ENCODE measurements at places on chromosomes 1 and 21.

DNA sequence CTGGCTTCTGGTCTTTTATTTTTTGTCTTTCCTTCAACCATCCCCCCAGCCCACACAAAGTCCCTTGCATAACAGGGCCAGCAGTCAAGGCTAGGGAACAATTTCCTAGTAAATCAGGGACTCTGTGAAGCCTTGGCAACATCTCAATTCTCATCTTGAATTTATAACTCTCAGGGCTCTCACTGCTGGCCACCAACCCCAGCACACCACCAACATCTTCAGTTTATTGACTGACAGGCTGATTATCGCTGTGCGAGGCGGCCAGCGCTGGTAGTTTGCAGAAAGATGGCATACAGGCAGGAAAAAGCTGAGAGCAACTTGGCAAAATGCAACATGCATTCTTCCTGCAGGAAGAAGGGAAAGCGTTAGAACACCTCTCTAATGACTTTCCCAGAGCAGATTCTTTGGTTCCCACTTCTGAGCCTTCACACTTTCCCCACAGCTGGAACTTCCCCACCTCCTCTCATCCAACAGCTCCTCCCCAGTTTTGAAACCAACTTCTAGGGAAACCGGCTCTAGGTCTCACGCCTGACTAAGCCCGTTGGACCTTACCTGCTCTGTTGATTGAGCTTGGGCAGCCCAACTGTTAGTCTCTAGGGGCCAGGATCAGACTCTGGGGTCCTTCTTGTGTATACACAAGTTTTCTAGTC, 26.3 kb upstream of the CSF1 start:
- H3K4me1 ChIP-seq: peaks cover 8% of the 10 kb centered on the region
- H3K36me3 ChIP-seq: no peaks in the 10 kb centered on the region
- no peak overlapping the region for H3K27ac ChIP-seq

GRCh38 chr1:192357924-192358323, 41.1 kb downstream of the RGS21 start:
- no peaks in the 10 kb centered on the region for H3K4me1 ChIP-seq
- DNase-seq: no peak
- H3K4me3 ChIP-seq: no peak overlapping the region

GRCh38 chr1:31902510-31902860, 35.7 kb downstream of the PTP4A2 start:
- no peak for DNase-seq
- H3K4me3 ChIP-seq: no peak overlapping the region
- H3K36me3 ChIP-seq: peaks cover 35% of the 10 kb centered on the region
- H3K27me3 ChIP-seq: no peaks in the 10 kb centered on the region

DNA sequence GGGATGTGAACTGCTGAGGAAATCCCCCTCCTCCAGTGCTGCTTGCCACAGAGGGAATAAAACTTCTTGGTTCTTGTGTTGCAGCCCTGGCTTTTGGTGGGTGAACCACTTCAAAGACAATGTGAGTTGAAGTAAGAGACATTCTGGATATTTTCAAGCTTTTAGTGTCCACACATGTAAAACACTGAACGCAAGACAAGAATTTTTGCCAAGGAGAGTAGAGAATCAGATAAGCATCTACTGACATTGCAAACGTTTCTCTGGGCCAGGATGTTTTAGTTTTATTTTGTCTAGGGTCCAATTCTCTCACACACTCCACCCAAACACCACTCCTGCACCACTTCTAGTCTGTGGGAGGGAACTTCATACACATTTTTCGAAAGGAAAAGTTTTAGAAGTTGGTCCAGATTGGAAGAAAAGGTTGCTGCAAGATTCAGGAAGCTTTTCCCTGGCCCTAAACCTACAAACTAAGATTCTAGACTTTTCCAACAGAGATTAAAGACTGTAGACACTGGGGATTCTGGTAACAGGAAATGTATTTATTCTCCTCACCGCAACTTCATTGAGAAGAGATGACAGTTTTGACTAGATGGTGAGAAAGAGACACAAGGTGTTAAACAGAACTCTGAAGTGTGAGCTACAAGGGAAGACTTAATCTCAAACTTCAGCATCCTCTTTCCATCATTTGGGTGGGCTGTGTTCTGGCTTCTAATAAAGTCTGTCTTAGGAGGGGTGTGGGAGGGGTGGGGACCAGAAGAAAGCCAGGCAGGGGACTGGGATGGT, 16.1 kb downstream of the FASLG start:
- no peaks in the 10 kb centered on the region for H3K27me3 ChIP-seq
- peak overlapping the region; percentile 81 for H3K27ac ChIP-seq
- peaks cover 86% of the 10 kb centered on the region for H3K4me1 ChIP-seq
- H3K36me3 ChIP-seq: peaks cover 3% of the 10 kb centered on the region

GRCh38 chr1:45385302-45385701, 45.1 kb upstream of the MUTYH start:
- no peak overlapping the region for H3K4me3 ChIP-seq
- no peaks in the 10 kb centered on the region for H3K4me1 ChIP-seq
- DNase-seq: no peak
- H3K27ac ChIP-seq: no peak overlapping the region
- H3K27me3 ChIP-seq: no peaks in the 10 kb centered on the region

DNA sequence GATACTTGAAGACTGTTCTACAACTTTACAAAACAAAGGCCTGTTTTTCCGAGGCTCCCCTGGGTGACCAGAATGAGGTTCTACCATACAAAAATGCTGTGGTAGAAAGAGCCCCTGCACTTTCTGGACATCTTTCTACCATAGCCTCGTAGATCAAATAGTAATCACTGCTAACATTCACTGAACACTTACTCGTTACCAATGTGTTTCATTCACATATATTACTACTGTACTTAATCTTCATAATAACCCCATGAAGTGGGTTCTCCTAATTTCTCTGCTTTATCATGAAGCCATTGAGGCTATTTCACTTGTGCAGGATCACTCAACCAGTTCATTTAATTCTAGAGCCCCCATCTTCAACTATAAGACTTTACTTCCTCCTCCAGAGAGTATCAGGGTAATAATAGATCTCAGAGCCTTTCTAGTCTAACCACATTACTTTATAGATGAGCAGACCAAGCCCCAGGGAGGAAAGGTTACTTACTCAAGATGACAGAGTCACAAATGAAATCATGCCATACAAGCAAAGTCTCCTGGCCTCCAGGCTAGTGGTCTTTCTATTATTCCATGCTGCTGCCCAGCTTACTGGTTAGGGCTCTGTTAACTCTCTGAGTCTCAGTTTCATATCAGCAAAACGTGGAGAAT, 46.7 kb upstream of the OSBPL9 start:
- no peak overlapping the region for H3K4me3 ChIP-seq
- H3K27me3 ChIP-seq: no peaks in the 10 kb centered on the region
- no peak for DNase-seq
- peaks cover 40% of the 10 kb centered on the region for H3K4me1 ChIP-seq
- peak overlapping the region; percentile 82 for H3K27ac ChIP-seq
- no peaks in the 10 kb centered on the region for H3K36me3 ChIP-seq

DNA sequence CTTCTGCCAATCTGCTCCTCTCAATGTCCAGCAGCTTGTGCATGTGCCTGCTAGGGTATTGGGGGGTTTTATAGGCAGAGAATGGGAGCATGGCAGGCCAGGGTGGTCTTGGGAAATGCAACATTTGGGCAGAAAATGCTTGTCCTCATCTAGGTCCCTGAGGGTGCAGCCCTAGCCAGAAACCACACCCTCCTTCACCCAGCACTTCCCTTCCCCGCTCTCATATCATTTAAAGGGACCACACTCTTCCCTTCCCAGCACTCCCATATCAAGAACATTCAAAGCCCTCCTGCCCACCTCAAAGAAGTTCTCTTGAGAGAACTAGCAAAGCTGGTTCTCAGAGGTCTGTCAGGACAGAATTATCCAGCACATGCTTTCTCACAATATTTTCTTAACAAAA, 62.1 kb downstream of the HSD3B1 start:
- no peak overlapping the region for H3K4me3 ChIP-seq
- no peak for DNase-seq
- H3K4me1 ChIP-seq: no peaks in the 10 kb centered on the region
- H3K36me3 ChIP-seq: no peaks in the 10 kb centered on the region
- H3K27ac ChIP-seq: no peak overlapping the region

GRCh38 chr1:25806418-25806817, 6.4 kb downstream of the SELENON start:
- no peak for DNase-seq
- H3K4me3 ChIP-seq: no peak overlapping the region
- H3K27me3 ChIP-seq: no peaks in the 10 kb centered on the region
- peaks cover 37% of the 10 kb centered on the region for H3K4me1 ChIP-seq
- peaks cover 45% of the 10 kb centered on the region for H3K36me3 ChIP-seq
- H3K27ac ChIP-seq: no peak overlapping the region

GRCh38 chr1:26025060-26025459, 3.5 kb downstream of the EXTL1 start:
- H3K4me1 ChIP-seq: peaks cover 6% of the 10 kb centered on the region
- H3K27me3 ChIP-seq: no peaks in the 10 kb centered on the region
- H3K4me3 ChIP-seq: no peak overlapping the region
- no peaks in the 10 kb centered on the region for H3K36me3 ChIP-seq

GRCh38 chr1:56872597-56872996, 18.0 kb downstream of the C8A start:
- no peak overlapping the region for H3K4me3 ChIP-seq
- H3K36me3 ChIP-seq: no peaks in the 10 kb centered on the region
- no peak overlapping the region for H3K27ac ChIP-seq
- H3K27me3 ChIP-seq: peaks cover 13% of the 10 kb centered on the region
- H3K4me1 ChIP-seq: no peaks in the 10 kb centered on the region

GRCh38 chr21:45050797-45051489, 23.4 kb upstream of the ADARB1 start:
- DNase-seq: no peak
- H3K36me3 ChIP-seq: no peaks in the 10 kb centered on the region
- no peaks in the 10 kb centered on the region for H3K4me1 ChIP-seq
- no peak overlapping the region for H3K27ac ChIP-seq
- H3K27me3 ChIP-seq: peaks cover 5% of the 10 kb centered on the region

DNA sequence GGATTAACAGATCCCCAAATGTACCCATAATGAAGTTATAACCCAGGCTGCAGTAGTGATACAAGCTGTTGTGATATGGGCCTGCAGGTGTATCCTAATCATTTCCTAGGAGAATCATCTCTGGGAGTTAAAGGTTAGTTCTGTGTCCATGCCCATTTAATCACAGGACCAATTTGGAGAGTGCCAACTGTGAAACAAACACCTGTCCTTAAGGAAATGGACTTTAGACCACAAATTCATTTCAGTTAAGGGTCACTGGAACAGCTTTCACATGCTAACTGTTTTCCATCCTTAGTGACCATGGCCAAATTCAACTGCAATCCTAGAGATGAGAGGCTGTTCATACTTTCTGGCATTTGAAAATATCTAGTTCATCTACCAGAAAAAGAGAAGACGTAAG, 160.9 kb downstream of the GPATCH2 start:
- H3K36me3 ChIP-seq: peaks cover 23% of the 10 kb centered on the region
- no peak overlapping the region for H3K4me3 ChIP-seq
- no peak for DNase-seq
- H3K4me1 ChIP-seq: no peaks in the 10 kb centered on the region
- H3K27me3 ChIP-seq: no peaks in the 10 kb centered on the region

GRCh38 chr1:85894651-85895050, 186.4 kb upstream of the ZNHIT6 start:
- no peak overlapping the region for H3K27ac ChIP-seq
- H3K4me1 ChIP-seq: no peaks in the 10 kb centered on the region
- no peaks in the 10 kb centered on the region for H3K36me3 ChIP-seq
- H3K27me3 ChIP-seq: no peaks in the 10 kb centered on the region

GRCh38 chr1:186374303-186375151, 526 bp downstream of the TPR start:
- no peaks in the 10 kb centered on the region for H3K27me3 ChIP-seq
- H3K4me1 ChIP-seq: peaks cover 41% of the 10 kb centered on the region
- peak; percentile 31 for DNase-seq
- peaks cover 62% of the 10 kb centered on the region for H3K36me3 ChIP-seq
- H3K4me3 ChIP-seq: peak overlapping the region; percentile 99
- peak overlapping the region; percentile 99 for H3K27ac ChIP-seq

DNA sequence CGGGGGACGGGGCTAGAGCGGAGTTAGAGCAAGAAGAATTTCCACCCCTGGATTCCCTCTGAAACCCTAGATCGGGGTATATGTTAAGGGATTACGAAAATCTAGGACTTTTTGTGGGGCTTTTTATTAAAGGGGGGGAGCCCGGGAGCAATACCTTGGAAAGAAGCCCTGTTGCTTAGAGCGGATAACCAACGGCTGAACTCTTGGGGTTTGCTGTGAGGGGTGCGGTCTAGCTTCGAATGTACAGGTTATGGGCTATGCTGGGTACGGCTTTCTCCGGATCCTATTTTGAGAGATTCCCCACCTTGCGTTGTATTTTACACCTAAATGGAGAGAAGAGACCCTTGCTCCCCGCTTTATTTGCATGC, 626 bp downstream of the DYRK3 start:
- H3K27me3 ChIP-seq: peaks cover 9% of the 10 kb centered on the region
- peaks cover 13% of the 10 kb centered on the region for H3K36me3 ChIP-seq
- no peak overlapping the region for H3K27ac ChIP-seq
- peaks cover 29% of the 10 kb centered on the region for H3K4me1 ChIP-seq

- no peaks in the 10 kb centered on the region for H3K36me3 ChIP-seq
- peak; percentile 80 for DNase-seq
- H3K4me3 ChIP-seq: peak overlapping the region; percentile 58
These were observed 47.1 kb upstream of the TLR5 start for GRCh38 chr1:223189903-223190724.

Data from activated T-cell treated with anti-CD3 and anti-CD28 coated beads, Interleukin-2, amount 50 U/mL, for 24 hours (primary cell).